Activated T-cell treated with anti-CD3 and anti-CD28 coated beads for 24 hours (primary cell): ENCODE measurements at places on chromosomes 2 and 18.

DNA sequence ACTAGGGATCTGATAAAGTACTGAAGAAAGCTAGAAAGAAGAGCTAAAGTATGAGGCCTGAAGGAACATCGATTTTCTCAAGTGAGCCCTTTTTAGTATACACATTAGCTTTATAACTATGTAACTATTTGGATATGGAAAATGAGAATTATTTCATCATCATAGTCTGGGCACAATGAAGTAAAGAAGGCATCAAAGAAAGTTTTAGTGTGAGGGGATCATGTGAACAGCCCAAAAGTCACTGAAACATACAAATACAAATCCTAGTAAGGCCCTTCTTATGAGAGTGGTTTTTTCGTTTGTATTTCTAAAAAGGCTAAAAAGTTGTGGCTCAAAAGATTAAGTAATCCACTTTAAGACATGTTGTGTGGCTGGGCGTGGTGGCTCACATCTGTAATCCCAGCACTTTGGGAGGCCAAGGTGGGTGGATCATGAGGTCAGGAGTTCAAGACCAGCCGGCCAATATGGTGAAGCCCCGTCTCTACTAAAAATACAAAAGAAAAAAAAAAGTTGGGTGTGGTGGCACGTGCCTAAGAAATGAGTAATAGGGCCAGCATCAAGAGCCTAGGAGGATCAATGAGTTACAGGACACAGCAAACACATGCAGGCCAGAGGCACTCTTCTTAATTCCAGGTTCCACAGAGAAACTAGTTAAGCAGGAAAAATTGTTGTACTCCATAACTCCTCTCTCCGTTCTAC, 61.9 kb downstream of the PUM2 start:
- no peak for DNase-seq

GRCh38 chr2:126085011-126085795, 570.8 kb upstream of the GYPC start:
- no peak for DNase-seq

DNA sequence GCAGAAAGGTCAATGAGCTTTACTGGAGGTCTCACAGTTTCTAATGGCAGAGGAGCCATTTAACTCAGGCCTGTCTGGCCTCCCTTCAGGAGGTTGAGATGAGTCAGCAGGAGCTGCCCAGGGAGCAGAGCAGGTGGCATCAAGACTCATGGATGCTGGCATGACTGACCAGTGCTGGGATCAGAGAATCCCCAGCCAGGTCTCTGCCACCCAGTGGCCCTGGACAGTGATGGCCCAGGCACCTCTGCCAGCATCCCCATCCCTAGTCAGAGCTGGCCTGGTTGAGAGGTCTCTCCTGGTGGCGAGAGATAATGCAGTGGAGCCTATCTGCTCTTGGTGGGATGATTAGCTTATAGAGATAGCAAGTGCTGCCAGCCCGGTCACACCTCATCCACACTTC, 43.1 kb downstream of the GYPC start:
- DNase-seq, result no peak

- no peak for DNase-seq
Measured at GRCh38 chr2:165357758-165358157, 111.7 kb upstream of the CSRNP3 start.
